Activated CD4-positive, alpha-beta T cell treated with anti-CD3 and anti-CD28 coated beads, Interleukin-2, amount 50 U/mL, for 4 hours (primary cell): ENCODE measurements at places on chromosomes 2 and 18.

DNA sequence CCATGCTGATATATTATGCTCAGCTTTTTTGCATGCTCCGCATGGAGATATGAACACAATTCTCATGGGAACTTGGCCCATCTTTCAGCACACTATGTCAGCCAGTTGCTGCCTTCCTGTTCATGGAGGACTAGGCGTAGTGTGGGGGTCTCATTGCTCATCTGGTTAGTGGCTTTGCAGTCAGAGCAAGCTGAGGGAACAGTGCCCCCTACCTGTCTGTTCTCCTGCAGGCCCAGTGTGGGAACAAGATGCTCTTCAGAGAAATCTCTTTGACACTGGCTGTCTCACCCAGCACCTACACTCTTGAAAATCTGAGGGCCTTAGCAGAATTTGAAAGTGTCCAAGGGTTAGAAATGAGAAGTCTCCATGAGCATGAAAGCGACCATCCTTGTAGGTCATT lies 47.1 kb downstream of the SPTBN1 start:
- DNase-seq, result no peak

DNA sequence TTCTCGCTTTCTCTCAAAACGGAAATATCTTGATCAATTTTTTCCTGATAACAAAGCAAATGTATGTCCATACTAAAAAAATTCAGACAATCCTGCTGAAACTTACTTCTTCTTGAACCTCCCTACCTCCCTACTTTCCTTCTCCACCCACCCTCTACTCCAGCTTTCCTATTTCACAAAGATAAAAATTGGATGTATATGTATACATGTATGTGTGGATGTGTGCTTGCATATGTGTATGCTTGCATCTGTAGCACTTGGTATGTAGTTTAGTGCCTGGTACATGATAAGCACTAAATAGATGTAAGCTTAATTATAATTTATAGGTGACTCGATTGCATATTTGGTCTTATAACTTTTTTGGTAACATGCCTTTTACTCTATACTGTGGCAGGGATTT lies 167.5 kb upstream of the ITGA4 start:
- no peak for DNase-seq

DNA sequence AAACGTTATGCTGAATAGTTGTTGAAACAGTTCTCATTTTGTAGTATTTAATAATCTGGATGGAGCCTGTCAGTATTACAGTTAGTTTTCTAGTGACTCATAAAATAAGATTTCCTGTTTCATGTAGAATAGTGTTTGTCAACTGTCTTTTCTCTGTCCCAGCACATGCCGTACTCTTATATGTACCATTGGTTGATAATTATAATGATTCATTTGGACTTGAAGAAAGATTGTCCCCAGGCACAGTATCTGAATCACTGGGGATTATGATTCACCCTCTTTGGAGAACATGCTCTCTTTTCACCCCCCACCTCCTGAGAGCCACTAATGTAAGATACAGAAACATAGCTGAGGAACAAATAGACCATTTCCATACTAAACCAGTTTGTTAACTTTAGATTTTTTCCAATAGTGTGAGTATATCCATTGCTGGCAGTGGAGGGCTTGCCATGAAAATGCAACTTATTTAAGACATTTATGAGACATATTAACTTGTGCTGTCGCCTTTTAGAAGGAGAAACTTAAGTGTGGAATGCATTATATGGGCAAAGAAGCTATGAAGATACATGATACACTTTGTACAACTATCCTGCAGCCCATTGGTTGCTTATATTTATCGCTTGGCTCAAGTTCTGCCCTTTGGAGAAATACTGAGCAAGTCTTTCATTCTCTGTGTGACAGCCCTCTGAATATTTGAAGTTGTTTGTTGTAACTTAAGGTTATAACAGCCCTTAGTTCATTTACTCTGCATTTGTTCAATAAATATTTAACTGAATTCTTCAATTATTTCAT lies 12.4 kb downstream of the COPS8 start:
- no peak for DNase-seq

DNA sequence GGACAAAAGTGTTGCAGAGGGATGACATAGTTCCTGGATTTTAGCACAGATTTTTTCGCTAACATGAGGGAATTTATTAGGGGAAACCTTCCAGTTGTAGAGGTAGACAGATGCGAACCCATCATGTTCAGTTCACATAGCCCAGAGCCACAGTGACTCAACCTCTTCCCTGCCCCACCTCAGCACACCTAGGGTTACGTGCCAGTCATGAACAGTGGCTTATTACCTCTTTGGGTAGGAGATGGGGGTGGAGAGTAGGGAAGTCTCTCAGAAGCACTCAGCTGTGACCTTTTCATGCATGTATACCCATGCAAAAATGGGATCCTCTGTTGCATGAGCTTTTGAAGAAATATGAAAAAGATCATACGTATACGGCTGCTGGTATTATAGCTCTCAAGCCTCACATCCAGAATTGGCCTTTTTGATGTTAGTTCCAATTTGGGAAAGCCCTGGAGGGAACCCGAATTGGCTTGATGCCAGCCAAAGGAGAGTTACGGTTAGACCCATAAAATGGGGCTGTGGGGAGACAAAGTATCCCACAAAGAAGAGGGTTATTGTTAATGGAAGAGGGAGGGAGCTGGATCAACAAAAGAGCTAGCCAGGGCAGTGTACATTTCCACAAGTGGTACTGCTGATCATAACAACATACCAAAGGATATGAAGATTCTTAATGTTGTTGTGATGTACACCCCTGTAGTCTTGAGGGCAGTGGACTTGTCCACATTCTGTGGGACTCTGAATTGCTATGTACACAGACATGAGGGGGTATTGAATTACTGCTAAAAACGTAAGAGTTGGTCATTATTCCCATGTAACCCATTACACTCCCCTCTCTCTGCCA lies 4.9 kb downstream of the TANC1 start:
- DNase-seq, result no peak

DNA sequence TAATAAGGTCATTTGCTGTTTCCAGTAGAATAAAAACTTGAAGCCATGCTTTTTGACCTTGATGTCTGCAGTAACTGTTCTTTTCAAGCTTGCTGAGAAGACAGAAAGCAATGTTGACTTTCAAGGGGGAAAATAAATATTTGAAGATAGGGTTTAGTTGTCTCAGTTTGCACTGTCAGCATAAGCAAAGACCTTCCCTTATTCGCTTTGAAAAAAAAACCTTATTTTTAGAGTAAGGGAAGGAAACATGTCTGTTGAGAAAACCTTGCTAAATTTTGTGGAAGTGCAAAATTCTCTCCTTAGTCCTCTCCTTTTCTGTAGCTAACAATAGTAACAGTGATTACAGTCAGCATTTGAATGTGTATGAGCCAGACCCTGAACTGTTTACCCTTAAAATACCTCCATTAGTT lies 43.1 kb downstream of the MAP4K4 start:
- DNase-seq, result no peak

DNA sequence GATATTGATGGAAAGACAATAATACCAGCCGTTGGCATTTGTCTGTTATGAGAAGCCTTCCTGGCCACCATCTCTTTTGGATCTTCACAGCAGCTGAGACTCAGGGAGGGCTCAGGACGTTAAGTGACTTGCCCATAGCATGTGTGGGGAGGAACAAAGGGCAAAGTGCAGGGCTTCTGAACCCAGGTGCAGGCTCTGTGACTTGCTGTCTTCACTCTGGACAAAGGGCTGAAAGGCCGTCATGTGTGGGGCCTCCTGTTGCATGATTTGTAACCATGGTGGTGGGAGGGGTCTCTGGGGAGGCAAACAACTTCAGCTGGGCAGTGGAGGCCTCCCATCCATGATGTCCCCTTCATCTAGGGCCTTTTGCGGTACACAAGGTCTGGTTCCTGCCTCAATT lies 65.5 kb upstream of the SIX2 start:
- DNase-seq, result no peak

DNA sequence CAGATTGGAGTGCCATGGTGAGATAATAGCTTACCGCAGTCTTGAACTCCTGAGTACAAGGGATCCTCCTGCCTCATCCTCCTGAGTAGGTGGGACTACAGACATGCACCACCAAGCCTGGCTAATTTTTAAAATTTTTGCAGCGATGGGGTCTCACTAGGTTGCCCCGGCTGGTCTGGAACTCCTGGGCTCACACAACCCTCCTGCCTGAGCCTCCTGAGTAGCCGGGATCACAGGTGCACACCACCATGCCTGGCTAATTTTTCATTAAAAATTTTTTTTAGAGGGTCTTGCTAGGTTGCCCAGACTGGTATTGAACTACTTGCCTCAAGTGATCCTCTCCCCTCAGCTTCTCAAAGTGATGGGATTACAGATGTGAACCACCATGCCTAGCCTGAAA lies 27.8 kb downstream of the RAB31 start:
- DNase-seq, result no peak
